Neural progenitor cell (in vitro differentiated cells): ENCODE measurements at places on chromosomes 7 and 10. TPM values are rescaled to one million over a fixed set of nuclear protein-coding genes. Genes with fewer than 3 reads are reported as not detected.

MRPL32 gene
- total RNA-seq, result 76.5 and 133 TPM in 2 replicates

DNA sequence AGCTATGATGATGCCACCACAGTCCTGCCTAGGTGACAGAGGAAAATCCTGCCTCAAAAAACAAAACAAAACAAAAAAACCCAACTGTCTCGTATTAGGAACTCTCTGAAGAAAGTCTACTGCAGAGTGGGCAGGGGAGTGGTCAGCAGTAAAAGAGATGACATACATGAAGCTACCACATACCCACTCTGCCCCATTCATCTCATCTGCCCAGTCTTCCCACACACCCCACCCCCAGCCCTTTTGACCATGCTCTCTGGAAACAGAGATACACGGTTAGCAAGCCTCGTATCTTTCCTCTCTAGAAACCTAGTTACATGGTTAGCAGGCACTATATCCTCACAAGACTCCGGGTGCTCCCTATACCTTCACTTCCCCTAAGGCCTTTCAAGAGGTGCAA lies 8.3 kb downstream of the SLC37A3 start:
- no peak for DNase-seq

CLRN3 gene
- total RNA-seq, result 0.12 TPM in 1 of 2 replicates, not detected in the other

DNA sequence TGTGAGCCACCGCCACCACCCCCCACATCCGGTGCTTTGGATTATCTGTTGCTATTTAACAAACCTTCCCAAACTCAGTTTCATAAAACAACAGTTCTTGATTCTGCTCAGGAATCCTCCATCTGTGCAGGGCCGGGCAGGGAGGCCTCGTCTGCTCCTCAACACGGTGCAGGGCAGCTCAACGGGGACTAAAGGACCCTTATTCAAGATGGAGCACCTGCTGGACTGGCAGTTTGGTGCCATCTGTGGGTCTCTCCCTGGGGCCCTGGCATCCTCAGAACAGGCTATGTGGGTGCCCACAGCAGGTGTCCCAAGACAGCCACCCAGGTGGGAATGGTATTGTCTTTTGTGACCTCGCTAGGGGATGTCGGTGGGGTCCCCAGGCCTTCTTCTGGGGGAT lies 31.0 kb upstream of the ELFN1 start:
- no peak for DNase-seq

DNA sequence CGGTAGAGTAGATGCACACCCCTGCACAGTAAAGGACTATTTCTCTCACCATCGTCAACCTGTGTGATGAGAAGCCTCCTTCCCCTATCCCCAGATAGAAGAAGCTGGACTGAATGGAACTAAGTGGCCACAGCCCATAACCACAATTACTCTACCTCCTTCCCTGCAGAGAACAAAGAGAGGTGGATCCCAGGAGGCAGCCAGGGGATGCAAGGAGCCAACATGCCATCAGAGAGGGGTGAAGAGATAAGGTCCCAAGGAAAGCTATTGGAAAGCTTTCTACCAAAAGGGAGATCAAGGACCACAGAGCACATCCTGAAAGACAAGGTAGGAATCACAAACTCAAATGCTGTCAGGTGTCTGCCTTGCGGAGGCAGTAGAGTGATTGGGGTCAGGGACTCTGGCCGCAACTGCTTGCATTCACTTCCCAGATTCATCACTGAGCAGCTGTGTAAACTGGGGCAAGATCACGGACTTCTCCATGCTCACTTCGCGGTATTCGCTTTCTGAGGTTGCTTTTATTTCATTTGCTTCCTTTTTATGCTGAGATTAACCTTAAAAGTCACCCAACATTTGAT lies 81.6 kb upstream of the MYO3A start:
- no peak for DNase-seq

IL2RA gene
- not detected in 2 replicates for total RNA-seq

GRCh38 chr7:39838326-39838725 lies 111.7 kb upstream of the CDK13 start:
- DNase-seq, result no peak

- no peak for DNase-seq
Observed at GRCh38 chr10:32179836-32180235, 123.6 kb upstream of the KIF5B start.

PLXDC2 gene
- total RNA-seq, result 30.1 and 44.2 TPM in 2 replicates

- DNase-seq, result peak; percentile 63
Observed at GRCh38 chr10:114404171-114405010, at the start of gene AFAP1L2. Gene AFAP1L2, minus strand, starts transcription at chr10:114404502. Its CDS starts 47 bp downstream, at chr10:114404455.

GRCh38 chr10:132641401-132641800 lies 103.8 kb downstream of the INPP5A start:
- no peak for DNase-seq

PCDH15 gene
- 0.17 and 0.28 TPM in 2 replicates for total RNA-seq

DGKI gene
- total RNA-seq, result 3.4 and 5.5 TPM in 2 replicates

- DNase-seq, result no peak
Observed at GRCh38 chr10:86646933-86647332, 7.4 kb upstream of the OPN4 start.

SRRM3 gene
- 2.2 and 4.6 TPM in 2 replicates for total RNA-seq

- no peak for DNase-seq
Observed at GRCh38 chr10:92702301-92702916, 12.7 kb downstream of the HHEX start.

ASB15 gene
- total RNA-seq, result not detected in 2 replicates

DNA sequence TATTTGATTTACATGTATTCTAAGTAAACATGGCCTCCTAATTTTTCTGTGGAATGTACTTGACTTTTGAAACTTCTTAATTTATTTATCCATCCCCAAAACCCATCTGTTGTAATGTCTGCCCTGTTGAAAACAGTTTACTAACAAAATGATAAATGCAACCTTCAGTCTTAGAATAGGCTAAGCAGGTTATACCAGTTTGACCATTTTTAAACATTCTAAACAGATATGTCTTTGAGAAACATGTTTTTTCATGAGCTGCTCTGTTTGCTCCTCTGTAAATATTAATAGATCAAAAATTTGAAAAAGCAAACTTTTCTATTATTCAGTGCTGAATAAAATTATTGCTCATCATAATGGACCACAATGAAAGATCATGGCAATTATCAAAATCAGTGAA lies 33.4 kb upstream of the NRBF2 start:
- no peak for DNase-seq

- DNase-seq, result no peak
Observed at GRCh38 chr7:77571801-77572200, 34.7 kb downstream of the PTPN12 start.

DNA sequence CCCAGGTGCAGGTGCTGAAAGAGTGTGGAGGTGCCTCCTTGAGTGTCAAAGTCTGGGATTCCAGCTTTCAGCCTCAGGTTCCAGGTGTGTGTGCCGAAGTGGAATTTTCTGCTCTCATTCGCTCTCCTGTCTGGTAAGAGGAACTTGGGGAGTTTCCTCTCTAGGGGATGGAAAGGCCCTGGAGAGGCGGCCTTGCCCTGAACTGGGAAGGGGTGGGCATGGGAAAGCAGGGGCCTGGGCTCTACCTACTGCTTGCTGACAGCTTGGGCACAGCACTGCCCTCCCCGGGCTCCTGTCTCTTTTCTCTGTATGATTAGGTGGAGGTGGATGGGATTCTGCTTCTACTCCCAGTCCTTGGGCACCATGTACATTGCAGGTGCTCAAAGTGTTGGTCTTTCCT lies 192.8 kb downstream of the ZNF716 start:
- DNase-seq, result no peak

DNA sequence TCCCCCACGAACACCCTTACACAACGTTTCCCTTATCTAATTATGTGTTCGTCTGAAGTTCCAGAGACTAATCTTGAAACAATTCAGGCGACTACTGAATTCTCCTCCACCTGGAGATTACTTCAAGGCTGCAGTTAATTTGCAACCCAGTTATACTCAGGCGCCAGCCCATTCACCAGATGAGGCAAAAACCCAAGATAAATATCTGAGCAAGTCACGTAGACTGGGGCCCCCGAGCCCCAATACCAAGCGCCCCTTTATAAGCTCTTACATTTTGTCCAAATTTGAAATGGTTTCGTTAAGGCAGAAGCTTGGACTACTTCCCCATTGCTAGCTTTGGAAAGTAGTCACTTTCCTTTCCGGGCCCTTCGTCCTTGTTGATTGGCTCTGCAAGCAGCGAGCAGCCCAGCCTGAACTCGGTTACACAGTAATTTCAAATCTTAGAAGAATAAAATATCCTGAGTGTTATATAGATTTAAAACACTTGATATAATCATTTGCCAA lies 1.2 kb downstream of the TPK1 start:
- no peak for DNase-seq

DNA sequence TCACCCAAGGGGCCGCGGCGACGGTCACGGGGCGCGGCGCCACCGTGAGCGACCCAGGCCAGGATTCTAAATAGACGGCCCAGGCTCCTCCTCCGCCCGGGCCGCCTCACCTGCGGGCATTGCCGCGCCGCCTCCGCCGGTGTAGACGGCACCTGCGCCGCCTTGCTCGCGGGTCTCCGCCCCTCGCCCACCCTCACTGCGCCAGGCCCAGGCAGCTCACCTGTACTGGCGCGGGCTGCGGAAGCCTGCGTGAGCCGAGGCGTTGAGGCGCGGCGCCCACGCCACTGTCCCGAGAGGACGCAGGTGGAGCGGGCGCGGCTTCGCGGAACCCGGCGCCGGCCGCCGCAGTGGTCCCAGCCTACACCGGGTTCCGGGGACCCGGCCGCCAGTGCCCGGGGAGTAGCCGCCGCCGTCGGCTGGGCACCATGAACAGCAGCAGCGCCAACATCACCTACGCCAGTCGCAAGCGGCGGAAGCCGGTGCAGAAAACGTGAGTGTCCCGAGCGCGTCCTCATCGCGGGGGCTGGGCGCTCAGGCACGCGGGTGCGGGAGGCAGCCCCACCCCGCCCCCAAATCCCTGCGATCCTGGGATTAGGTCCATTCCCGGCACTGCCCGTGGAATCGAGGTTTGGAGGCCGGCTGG lies 509 bp downstream of the AHR start:
- peak; percentile 65 for DNase-seq

- no peak for DNase-seq
Observed at GRCh38 chr7:55081472-55082227, 62.8 kb downstream of the EGFR start.

ANKRD1 gene
- 0.09 and 1.2 TPM in 2 replicates for total RNA-seq
